ENCODE measurements at places on chromosomes 16 and 17. TPM values are rescaled to one million over a fixed set of nuclear protein-coding genes. Genes with fewer than 3 reads are reported as not detected.

- DNase-seq, result peak; percentile 22
These were observed 7.8 kb upstream of the ADGRG1 start for GRCh38 chr16:57620335-57621231.

GRCh38 chr16:81170824-81171223 is 67.7 kb upstream of the BCO1 start:
- no peak overlapping the region for H3K27ac ChIP-seq
- peaks cover 3% of the 10 kb centered on the region for H3K27me3 ChIP-seq
- DNase-seq, result no peak
- no peaks in the 10 kb centered on the region for H3K4me1 ChIP-seq
- H3K4me3 ChIP-seq, result no peak overlapping the region
- no peaks in the 10 kb centered on the region for H3K36me3 ChIP-seq

DNA sequence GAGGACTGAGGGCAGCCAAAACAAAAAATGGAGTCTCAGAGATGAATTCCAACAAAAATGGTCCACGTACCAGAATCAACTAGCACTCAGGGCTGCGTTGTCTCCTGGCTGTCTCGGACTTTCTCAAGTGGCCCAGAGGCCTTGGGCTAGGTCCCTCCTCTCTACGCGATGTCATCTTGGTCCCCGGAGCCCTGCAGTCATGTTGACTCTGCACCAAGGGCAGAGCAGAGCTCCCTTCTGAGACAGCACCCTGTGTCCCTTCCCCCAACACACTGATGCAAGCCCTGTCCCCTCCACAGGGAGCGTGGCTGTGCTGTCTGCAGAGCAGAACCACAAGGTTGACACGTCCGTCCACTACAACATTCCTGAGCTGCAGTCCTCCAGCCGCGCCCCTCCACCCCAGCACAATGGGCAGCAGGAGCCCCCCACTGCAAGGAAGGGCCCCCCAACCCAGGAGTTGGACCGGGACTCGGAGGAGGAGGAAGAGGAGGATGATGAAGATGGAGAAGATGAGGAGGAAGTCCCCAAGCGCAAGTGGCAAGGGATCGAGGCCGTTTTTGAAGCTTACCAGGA is 20.8 kb downstream of the GINS2 start:
- H3K27me3 ChIP-seq, result no peaks in the 10 kb centered on the region
- H3K4me3 ChIP-seq, result no peak overlapping the region
- H3K27ac ChIP-seq, result peak overlapping the region; percentile 8
- H3K4me1 ChIP-seq, result no peaks in the 10 kb centered on the region
- no peak for DNase-seq

GRCh38 chr16:7408700-7409365 is 76.2 kb downstream of the RBFOX1 start:
- H3K27me3 ChIP-seq, result no peaks in the 10 kb centered on the region
- no peaks in the 10 kb centered on the region for H3K4me1 ChIP-seq

GRCh38 chr16:24509536-24509935 is 29.8 kb upstream of the RBBP6 start:
- no peaks in the 10 kb centered on the region for H3K36me3 ChIP-seq
- peaks cover 3% of the 10 kb centered on the region for H3K4me1 ChIP-seq
- no peak for DNase-seq
- H3K4me3 ChIP-seq, result no peak overlapping the region
- no peak overlapping the region for H3K27ac ChIP-seq

Gene KRT37
- total RNA-seq, result not detected

Gene CLN3
- total RNA-seq, result 58.4 TPM

Gene RAPGEFL1
- 4.9 TPM for total RNA-seq
